ENCODE measurements at places on chromosomes 4 and X. TPM values are rescaled to one million over a fixed set of nuclear protein-coding genes. Genes with fewer than 3 reads are reported as not detected.

Gene CT45A2
- total RNA-seq: not detected

Gene DGAT2L6
- total RNA-seq: not detected

Gene EGF
- 28.0 TPM for total RNA-seq

- no peak for DNase-seq
These were observed 1.7 kb upstream of the METTL14 start for GRCh38 chr4:118683513-118683912.

DNA sequence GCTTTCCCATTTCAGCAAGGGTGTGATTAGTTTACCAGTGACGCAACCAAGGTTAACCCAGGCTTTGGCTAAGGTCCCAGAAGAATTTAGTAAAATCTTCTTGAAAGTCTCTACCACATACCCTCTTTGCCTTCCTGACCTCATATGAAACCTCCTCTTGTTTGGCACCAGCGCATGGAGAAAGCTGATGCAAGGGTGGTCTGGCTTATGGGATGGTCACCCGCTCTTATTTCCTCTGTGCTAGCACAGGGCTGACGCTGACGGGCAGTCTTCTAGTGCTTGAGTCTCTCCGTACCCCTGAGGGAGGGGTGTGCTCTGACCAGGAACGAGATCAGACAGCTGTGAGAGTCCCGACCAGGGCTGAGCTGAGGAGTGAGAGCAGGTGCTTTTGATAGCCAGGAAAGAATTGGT is 137.6 kb downstream of the TENM3 start:
- DNase-seq: no peak

GRCh38 chr4:159946983-159947615 is 844.2 kb downstream of the RAPGEF2 start:
- DNase-seq: peak; percentile 15

DNA sequence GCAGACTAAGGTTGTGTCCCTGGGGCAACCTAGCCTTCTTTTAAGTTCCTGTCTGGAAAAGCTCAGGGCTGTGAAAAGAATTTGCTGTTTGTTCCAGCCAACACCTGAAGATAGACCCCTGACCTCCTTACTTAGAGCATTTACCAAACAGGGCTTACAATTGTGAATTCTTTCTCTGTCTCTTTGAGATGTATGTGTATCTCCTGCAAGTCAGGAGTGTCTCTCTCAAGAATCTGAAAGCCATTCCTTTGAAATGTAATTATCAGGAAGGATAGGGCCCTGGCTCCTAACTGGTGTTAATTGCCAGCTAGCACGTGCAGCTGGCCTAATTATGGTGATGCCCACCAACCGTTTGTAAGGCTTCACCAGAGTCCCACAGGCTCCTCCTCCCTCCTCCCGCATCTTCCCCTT is 18.2 kb downstream of the CCNG2 start:
- DNase-seq: no peak

DNA sequence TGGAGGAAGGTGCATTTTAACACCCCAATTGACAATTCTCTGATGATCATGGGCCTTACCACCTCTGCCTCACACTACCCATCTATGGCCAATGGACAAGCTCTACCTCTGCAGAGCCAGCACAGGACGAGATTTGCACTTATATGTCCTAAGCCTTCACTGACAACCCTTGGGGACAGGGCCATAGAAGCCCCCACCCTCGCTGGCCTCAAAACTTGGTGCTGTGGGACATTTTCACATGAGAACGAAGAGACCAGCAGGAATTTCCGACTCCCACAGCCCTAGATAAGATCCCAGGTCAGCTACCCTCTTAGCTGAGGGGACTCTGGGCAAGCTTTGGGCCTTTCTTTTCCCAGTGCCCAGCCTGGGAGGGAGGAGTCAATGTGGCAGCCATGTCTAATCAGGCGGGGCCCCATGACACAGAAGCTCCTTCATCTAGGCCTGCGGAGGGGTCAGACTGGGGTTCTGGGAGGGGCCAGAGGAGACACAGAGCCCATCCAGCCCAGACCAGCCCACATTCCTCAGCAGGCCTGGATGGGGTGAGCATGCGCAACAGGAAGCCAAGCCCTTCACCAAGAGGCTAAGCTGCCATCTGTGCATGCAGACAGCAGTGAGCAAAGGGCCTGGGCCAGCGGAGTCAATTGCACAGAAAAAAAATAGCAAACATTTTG is 12.1 kb downstream of the PJA1 start:
- no peak for DNase-seq

DNA sequence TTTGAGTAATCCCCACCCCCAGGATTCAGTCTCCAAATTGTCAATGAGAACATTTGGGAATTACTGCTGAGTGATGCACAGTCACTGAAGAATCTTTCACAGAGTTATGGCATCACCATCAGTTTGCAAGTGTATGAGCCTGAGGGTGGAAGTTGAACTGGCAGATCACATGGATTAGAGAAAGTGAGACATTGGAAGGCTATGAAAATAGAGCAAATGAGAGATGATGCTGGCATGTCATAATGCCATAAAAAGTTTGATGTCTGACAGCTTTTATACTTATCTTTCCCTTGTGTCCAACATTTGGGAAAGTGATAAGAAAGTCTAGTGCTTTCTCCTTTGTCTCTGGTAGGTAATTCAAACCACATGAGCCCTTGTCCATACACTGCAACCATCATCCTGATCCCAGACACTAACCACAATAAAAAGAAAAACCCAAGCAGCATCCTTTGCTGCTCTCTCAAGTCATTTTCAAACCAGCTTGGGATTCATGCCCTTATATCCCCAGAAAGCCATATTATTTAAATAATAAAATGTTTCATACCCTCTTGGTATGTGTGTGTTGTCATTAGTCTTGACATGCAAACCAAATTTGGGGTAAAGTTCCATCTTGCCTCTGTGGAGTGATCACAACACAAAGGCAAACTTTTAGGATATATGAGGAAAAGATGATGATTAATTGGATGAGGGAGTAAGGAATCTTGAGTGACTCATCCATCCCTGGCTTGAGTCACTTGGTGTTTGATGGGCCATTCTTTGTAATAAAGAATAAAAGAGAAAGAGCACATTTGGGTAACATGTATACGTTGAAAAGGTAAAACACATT is 438.9 kb downstream of the GRXCR1 start:
- no peak for DNase-seq

GRCh38 chr4:98289375-98289774 is 28.2 kb downstream of the RAP1GDS1 start:
- DNase-seq: no peak

DNA sequence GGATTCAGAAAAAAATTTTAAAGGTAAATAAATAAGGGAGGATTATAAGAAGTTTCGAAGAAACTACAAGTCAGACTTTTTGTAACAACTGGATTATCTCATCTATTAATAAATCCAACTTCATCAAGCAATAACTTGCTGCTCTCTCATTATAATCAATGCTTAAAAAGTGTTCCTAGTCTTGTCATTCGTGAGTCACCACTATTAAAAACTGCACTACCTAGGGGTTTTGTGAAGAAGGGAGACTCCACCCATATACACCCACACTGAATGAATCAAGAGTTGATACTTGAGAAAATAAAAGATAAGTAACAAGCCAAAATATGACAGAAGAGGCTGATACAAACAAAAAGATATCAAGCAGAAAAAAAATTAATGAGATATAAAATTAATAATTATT is 360.5 kb downstream of the ZNF674 start:
- DNase-seq: no peak
